ENCODE measurements at places on chromosomes 3 and 15.
A peak's percentile ranks its signal among the peaks of the same experiment; 100 is the strongest.

DNA sequence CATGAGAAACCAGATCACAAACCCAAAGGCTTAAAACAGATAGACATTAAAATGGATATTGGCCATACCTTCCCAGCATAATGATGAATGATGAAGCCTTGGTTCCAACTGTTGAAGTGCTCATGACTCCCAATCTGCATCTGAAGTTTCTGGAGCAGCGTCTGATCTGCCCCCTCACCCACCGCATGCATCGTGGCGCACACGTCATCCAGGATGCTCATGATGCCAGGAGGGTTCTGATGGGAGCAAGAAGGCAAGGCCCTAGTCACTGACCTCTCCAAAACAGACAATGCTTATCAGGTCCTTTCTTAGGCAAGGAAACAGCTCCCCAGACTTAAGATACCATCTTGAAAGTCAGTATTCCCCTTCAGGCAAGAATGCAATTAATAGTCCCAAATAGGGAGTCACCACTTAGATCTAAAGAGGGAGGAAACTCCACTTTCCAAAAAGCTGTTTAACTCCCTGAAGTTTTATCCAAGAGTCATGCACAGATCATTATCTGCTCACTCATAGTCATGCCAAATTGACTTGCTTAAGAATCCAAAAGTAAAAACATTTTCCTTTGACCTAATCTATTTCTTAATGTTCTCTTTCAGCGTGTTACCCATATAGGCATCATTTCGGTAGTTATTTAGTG is 2.1 kb downstream of the LDHAL6B start:
- peak; percentile 14 for DNase-seq

DNA sequence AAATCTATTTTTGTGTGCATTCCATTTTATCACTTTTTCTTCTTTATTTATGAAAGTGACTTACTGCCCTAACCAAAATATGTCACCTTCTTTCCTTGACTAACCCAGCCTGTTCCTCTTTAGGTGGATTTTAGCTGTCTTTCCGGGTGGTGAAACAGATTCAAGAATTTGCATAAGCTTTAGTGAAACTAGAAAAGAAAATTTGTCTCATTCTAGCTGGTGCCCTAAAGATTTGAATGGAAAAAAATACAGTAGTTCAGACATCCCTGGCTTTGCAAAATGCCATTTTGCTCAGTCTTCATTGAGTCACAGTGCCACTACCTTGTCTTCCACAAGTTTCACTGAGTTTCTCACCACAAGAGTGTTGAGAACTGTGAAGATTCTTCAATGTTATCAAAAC is 28.2 kb upstream of the CCDC50 start:
- no peak for DNase-seq

GRCh38 chr3:55292360-55292759 is 194.7 kb downstream of the WNT5A start:
- no peak for DNase-seq

GRCh38 chr3:99646107-99646435 is 7.7 kb downstream of the COL8A1 start:
- DNase-seq, result no peak

DNA sequence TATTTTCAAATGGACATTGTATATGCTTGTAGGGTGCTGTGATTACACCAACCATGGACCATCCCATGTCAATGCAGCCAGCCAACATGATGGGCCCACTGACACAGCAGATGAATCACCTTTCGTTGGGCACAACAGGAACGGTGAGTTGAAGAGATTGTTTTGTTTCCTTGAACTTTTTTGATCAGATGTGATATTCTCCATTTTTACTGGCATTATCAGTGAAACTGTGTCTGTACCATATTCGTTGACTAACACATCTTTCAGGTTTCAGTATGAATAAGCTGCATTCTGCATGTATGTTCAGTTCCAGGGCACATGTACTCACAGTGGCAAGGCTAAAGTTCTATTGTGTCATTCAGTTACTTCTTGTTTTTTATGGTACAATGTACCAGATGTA is 655.2 kb downstream of the RBMS3 start:
- no peak for DNase-seq

- DNase-seq, result peak; percentile 64
Measured at GRCh38 chr15:43911235-43911781, 84.5 kb downstream of the WDR76 start.

- peak; percentile 24 for DNase-seq
Measured at GRCh38 chr15:49428409-49429095, 5.5 kb downstream of the FGF7 start.

GRCh38 chr3:150357923-150358607 is 50.0 kb upstream of the TSC22D2 start:
- no peak for DNase-seq

GRCh38 chr3:65914032-65914739 is 124.5 kb downstream of the MAGI1 start:
- DNase-seq, result no peak

GRCh38 chr15:63892794-63893441 is 59.2 kb upstream of the HERC1 start:
- DNase-seq, result no peak

DNA sequence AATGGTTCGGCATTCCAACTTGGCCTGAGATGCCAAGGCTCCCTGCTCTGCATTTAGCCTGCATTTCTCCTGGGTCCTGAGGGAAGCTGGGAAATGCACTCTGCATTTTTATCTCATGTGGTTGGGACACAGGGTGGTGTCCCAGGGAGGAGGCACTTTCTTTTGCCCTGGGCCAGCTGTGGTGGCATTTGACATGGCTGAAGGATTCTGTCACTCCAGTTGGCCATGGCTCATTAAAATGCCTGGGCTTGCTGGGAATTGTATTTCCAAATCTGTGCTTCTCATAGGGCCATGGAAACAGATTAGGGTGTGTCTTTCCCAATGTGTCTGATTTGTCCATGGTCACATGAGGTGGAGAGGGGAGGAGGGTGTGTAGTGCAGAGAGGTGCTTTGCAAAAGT is 128.3 kb upstream of the RGMA start:
- DNase-seq, result no peak

- DNase-seq, result no peak
Measured at GRCh38 chr3:119483101-119483500, 14.3 kb downstream of the POGLUT1 start.

- DNase-seq, result peak; percentile 23
Measured at GRCh38 chr15:58346361-58346760, 85.4 kb upstream of the LIPC start.

GRCh38 chr3:46208167-46208704 is at the start of gene CCR1:
Gene CCR1 (minus strand): TSS chr3:46208313. CDS start chr3:46204313, 4,000 bp downstream.
- DNase-seq, result peak; percentile 24

GRCh38 chr3:142586803-142587406 is 8.4 kb upstream of the ATR start:
- DNase-seq, result peak; percentile 59

- no peak for DNase-seq
Measured at GRCh38 chr3:156397534-156397933, 157.4 kb downstream of the SSR3 start.

DNA sequence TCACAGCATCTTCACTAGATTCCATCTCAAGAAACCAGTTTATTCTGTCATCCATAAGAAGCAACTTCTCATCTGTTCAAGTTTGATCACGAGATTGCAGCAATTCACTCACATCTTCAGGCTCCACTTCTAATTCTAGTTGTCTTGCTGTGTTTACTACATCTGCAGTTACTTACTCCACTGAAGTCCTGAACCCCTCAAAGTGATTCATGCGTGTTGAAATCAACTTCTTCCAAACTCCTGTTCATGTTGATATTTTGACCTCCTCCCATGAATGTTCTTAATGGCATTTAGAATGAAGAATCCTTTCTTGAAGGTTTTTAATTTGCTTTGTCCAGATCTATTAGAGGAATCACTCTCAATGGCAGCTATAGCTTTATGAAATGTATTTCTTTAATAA is 287.6 kb upstream of the TBL1XR1 start:
- no peak for DNase-seq

- DNase-seq, result no peak
Measured at GRCh38 chr3:17030956-17031652, 146.3 kb downstream of the PLCL2 start.

GRCh38 chr3:114644367-114644766 is 350.5 kb downstream of the TIGIT start:
- no peak for DNase-seq

GRCh38 chr3:73523661-73524060 is 101.1 kb downstream of the PDZRN3 start:
- no peak for DNase-seq

GRCh38 chr15:81894061-81894460 is 151.8 kb downstream of the MEX3B start:
- no peak for DNase-seq

DNA sequence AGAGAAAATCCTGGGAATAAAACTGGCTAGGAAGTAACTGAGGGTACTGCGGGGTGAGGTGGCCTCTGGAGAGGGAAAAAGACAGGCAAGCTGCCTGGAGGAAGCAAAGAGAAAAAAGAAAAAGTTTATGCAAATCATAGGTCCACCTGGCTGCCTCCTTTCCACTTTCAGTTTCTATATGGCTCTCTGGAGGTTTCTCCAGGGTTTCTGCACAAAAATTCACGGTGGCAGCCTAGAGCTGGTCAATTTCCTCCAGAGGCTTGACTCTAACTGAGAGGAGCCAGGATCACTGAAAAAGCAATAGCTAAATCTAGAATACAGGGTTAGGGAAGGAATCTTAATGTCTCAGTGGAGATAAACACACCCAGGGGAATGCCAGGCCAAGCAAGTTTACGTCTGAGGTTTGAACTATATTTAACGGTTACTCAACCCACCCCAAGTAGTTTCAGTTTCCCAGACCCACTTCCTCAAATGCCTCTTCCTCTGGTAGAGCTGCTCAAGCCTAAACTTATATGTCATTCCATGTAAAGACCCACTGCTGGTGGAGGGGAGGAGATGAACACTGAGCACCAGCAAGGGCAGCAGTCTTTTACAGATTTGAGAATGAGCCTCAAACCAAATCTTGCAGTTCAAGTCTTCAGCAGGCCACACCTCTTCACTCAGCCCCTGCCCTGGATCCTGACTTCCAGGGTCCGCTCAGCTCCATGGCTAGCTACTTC is 5.7 kb downstream of the LYSMD2 start:
- DNase-seq, result peak; percentile 66

- DNase-seq, result no peak
Measured at GRCh38 chr3:23402728-23403492, 199.8 kb downstream of the UBE2E2 start.

DNA sequence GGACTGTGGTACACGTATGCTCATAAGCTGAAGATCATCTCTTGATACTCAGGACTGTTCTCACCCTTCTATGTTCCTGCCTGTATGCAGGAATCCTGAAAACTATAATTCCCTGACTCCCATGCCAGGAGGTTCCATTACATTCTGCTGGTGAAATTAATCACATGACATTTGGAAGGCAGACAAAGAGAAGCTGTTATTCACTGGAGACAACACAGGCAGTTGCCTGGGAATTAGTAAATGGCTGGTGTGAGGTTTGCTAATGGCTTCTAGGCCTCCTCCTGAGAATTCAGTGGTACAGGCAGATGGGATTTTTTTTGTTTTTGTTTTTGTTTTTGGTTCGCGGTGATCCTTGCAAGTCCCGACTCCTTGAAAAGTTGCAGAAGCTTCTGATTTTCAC is 91.4 kb downstream of the CTNNB1 start:
- DNase-seq, result no peak

- no peak for DNase-seq
Measured at GRCh38 chr15:76575679-76576078, 239.1 kb downstream of the ISL2 start.

DNA sequence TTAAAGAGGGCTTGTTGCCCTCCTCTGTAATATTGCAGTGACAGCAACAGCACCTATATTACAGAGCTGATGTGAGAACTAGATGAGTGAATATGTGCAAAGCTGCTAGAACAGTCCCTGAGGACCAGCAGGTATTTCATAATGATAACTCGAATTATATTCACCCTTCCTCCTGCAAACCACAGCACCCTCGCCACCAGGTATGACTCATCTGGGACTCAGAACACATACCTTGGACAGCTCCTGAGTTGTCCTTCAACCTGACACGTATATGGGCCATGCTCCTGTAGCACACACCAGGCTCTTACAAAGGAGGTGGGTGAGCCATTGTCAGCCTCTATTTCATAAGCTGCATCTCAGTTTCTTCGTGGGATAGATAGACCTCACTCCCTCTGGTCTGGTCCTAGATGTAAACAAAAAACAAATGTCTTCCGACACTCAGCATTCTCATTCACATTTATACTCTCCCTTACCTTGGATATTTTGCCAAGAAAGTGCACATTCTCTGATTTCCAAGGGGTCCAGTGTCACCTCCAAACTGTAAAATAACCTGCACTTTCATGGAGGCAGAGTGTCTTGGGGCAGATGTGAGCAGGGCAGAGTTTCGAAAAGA is 124.5 kb downstream of the TLE3 start:
- DNase-seq, result no peak

GRCh38 chr3:70990723-70991122 is 592.8 kb downstream of the FOXP1 start:
- DNase-seq, result no peak

DNA sequence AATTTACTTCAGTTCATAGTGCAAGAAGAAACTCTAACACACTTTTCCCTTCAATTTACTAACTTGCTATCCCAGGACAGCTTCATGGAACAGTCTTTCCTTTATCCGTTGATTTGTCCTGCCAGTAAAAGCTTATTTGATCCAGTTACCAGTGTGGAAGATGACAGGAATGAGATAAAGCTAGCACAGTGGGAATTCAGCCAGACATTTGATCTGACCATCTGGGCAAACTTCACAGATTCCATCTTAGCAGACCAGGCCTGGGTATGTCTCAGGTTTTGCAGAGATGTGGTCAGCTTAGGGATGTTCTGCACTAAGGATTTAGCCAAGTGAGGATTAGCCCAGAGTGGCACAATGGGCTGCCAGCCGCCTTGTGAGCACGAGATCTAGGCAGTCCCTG is 19.7 kb downstream of the CEMIP start:
- DNase-seq, result no peak

DNA sequence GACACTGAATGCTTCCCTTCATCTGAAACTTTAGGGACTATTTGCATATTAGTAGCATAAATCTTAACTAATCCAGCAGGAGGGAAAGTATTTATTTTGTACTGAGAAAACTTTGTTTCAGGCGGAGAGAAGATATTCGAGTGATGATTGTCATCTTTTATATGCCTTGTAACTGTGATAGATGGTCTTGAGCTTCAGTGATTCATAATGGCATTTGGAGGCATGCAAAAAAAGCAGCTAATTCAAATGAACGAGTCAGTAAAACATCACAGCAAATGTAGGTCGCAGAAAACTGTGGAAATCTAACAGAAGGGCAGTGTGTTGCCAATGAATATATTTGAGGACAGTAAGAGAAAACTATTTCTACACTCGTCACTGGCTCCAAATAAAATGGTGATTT is 643.7 kb upstream of the NAALADL2 start:
- no peak for DNase-seq

- DNase-seq, result no peak
Measured at GRCh38 chr3:171803044-171803443, 7.2 kb downstream of the PLD1 start.
